Activated T-cell treated with anti-CD3 and anti-CD28 coated beads, Interleukin-2, amount 50 U/mL, for 72 hours (primary cell): ENCODE measurements at places on chromosomes 2 and 18.

DNA sequence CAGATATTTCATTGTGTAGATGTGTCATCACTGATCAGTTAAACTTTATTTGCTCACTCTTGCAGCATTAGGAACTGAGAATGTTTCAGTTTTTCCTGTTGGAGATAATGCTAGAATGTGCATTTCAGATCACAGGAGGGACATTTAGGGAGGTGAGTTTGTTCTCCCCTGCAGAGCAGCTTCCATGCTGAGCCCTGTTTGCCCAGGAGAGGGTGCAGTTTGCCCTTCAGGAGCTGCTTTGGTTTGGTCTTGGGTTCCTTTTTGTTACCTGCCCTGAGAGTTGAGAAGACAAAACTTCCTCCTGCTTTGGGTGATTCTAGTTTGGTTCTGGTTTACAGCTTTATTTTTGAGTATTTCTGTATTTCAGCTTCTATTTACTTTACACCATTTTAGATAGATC lies 49.9 kb downstream of the DGKD start:
- peak; percentile 57 for DNase-seq

- no peak for DNase-seq
These were observed 9.1 kb downstream of the LOXL3 start for GRCh38 chr2:74544634-74545033.

DNA sequence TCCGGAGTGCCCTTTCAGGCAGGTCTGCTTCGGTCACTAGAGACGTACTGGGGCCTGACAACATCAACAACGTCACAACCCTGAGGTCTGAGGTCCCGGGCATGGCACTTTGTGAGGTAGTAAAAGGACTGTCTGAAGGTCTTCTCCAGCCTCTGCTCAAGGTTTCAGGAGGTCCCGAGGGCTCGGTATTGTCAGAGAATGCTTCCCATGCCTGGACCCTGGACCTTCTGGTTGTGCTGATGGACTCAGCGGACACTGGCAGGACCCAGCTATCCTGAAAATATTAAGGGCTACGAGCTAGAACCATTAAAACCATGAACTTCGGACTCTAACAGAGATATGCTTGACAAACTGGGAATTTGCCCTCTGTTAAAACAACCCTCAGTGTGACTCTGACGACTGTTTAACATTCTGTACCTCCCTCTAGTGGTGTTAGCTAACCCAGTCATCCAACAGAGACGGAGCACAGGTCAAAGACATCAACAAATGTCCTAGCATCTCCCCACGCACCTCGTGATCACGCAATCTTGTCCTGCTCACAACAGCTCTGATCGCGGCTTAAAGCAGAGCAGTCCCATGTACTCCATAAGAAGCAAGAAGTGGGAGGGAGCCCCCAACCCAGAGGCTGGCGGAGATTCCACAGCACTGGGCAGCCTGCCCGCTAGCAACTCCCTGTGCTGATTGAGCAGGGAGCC lies 96.5 kb downstream of the CCDC93 start:
- DNase-seq = no peak

DNA sequence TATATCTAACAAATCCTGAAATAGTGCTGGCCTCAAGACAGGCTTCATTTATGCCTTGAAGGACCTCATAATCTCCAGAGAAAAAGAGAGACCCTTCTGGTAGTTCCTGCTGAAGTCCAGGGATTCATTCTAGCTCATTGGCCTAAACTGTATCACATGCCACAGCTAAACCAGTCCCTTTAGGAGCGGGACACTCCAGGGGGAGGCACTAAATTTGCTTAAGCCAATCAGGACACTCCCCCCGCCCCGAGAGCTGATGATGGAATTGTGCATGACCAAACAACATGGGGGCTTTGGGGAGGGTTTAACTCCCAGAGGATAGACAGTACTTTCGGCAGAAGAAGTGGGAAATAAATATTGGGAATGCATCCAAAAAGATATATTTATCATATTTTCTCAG lies 36.4 kb upstream of the CXCR4 start:
- DNase-seq = no peak

- DNase-seq = no peak
These were observed 185.6 kb downstream of the RTP5 start for GRCh38 chr2:242054881-242055801.

DNA sequence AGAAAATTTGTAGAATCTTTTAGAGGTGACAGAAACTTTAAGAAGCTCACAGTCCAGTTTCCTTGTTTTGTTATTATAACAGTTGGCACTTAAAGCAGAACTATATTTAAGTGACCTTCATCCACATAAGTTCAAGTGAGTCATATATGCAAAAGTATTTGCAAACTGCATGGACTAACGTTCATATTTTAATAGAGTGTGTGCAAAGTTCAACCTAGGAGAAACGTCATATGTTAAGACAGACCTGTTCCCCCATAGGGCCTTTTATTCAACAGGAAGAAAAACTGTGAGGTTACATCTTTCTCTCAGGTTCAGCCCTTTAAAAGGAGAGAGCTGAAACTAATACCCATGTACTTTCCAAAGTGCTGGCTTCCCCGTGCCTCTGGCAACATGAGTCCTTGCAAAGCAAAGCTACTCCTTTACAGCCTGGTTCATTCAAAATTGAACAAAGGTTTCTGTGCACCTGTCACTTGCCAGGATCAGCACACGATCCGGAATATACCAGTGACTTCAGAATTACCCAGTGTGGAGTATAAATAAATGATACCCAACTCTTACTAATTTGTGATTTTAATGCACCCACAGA lies 280.0 kb upstream of the RAB12 start:
- no peak for DNase-seq

GRCh38 chr2:217703102-217703501 lies 299.7 kb downstream of the TNS1 start:
- DNase-seq = no peak

DNA sequence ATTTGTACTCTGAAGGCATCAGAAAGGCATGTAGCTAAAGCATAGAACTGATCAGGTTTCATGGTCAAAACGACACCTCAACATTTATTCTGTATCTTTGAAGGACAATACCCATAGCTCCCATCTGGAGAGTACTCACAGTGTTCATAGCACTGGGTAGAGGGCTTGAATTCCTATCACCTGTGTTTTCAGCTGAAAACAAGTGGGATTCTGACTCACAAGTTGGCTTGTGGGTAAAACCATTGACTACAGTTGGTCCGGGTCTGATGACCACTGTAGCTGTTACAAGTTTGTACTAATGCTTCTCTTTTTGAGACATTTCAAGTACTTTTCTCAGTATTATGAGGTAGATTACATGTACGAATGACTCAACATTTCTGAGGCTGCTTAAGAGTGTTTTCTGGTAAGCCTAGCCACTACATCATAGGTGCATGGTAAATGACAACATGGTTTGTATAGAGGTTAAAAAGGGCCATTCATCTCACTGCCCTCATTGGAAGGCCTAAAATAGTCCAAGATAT lies 68.6 kb upstream of the PELI1 start:
- DNase-seq = peak; percentile 79

GRCh38 chr2:195642027-195642678 lies 14.9 kb upstream of the SLC39A10 start:
- no peak for DNase-seq

- DNase-seq = no peak
These were observed 443.1 kb downstream of the CCDC85A start for GRCh38 chr2:56626927-56627326.

- no peak for DNase-seq
These were observed 12.1 kb upstream of the ALLC start for GRCh38 chr2:3645745-3646389.

DNA sequence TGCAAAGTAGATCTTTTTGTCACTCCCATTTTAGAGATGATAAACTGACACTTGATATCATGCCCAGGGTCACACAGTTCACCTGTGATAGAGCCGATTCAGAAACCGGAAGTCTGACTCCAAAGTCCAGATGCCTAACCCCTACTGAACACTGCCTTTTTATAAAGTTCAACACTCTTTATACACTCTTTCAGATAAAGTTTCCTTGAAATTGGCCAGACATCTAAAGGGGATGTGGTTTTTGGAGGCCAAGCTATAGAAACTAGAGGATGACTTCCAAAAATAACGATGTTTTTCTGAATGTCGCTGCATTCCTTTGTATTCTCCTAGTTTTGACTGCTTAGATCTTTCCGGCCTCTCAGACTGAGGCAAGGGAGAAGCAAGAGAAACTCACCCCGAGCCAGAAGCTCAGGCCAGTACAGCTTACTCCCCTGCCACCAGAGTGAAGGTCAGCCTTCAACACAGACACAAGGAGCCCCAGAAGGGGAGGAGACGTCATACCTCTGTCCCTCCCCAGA lies 61.8 kb downstream of the NRP2 start:
- no peak for DNase-seq

DNA sequence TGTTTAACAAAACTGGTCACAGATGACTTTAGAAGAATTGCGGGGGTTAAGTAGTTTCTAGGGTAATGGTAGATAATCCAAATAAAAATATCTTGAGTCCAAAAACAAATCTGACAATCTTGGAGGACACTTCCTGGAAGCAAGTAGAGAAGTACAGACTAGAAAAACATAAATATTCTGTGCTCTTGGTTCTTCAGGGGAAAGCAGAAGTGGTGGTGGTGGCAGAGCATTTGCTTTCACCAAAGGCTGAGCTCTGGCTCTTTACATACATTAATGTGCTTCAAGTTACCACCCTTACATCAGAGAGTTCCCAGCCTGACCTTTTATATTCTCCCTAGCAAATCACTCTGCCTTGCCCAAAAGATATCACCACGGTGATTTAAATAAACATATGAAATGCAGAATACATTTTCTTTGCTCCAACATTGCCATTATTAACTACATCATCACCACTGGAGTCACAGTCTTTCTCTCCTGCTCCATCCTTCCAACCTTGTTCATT lies 15.3 kb downstream of the PDE11A start:
- DNase-seq = no peak

GRCh38 chr18:55489034-55489986 lies 98.7 kb downstream of the TCF4 start:
- peak; percentile 66 for DNase-seq

GRCh38 chr2:10413991-10414451 lies 34.1 kb downstream of the ODC1 start:
- no peak for DNase-seq

DNA sequence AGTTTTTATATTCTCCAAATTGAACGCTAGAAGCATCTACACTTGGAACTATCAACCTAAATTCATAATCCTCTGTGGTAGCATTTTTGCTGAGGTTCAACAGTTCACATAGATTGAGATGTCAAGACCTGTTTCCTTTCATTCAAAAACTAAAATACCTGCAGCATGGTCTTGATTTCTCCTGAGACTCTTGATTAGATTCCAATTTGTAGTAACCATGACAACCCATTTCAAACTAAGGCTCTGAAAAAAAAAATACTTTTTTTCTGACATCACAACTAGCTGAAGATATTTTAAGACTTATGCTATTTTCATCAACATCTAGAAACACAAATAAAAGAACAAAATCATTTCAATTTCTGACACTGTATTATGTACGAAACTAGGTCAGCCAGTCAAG lies 29.8 kb downstream of the COBLL1 start:
- no peak for DNase-seq

DNA sequence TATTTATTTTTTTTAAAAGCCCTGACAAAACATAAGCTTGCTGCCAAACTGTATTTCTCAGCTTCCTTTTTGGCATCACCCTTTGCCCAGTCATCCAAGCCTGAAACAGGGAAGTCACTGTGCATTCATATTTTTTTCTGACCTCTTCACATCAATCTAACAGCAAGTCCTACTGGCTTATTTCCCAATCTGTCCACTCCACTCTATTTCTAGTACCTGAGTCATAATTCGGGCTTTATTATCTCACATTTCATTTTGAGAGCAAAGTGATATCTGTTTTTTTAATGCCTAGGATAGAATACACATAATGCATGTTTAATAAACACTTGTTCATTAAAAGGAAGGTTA lies 5.1 kb downstream of the HNMT start:
- DNase-seq = no peak

- no peak for DNase-seq
These were observed 59.7 kb upstream of the PHLPP1 start for GRCh38 chr18:62655520-62656219.

GRCh38 chr18:59582395-59582794 lies 114.8 kb downstream of the CCBE1 start:
- no peak for DNase-seq
